ENCODE measurements at places on chromosomes 3 and 15.

GRCh38 chr3:62926494-62926893 is 51.3 kb upstream of the CADPS start:
- DNase-seq: no peak

GRCh38 chr3:9292516-9292915 is 43.1 kb upstream of the SRGAP3 start:
- DNase-seq: no peak

DNA sequence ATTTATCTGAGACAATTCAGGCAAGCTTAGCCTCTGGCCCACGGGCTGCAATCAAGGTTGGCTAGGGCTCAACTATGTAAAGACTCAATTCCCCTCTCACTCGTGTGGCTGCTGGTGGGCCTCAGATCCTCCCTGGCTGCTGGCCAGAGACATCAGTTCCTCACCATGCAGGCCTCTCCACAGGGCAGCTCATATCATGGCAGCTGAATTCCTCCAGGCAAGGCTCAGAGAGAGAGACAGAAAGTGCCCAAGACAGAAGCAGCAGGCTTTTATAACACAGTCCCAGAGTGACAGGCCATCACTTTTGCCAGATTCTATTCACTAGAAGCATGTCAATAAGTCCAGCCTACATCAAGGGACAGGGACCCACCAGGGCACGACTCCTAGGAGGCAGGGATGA is 63.2 kb downstream of the XXYLT1 start:
- no peak for DNase-seq

DNA sequence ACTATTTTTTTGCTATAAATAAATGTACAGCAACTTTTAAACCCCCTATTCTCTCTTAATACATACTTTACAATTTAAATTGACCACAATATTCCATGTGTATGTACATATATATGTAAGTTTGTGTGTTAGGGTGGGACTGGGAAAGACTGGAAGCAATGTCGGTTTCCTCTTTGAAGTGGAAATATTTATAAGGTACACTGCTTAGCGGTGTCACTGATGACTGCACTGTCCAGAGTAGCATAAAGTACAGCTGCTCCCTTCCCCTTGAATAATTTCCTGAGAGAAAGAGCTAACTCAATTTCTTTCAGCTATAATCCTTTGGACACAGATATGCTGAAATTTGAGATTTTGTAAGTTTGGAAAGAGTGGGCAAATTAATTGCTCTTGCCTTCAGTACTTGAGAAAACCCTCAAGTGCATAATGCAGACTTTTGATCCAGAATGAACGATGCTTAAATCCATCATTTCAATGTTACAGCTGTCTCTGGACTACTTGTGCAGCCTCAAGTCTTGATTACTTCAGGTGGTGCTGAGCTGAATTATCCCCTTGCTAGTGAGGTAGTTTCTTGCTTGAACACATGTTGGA is 267.0 kb upstream of the CFAP20DC start:
- DNase-seq: no peak

GRCh38 chr15:95319242-95319641 is 1011.3 kb upstream of the NR2F2 start:
- DNase-seq: no peak

DNA sequence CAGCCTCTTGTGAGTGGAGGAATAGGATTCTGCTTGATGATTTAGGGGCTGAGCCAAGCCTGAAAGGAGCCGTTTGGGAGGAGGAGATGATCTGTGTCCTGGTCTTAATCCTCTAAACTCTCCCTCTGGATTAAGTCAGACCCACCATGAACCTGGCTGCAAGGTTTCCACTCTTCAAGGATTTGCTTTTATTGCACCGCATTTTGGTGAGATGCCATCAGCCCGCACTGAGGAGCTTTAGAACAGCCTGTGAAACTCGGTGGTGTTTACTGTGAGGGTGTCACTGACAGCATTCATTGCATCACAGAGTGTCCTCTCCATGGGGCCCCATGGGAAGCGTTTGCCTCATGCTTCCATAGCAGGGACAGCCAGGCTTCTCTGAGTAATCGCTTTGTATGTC is 59.2 kb downstream of the EPHB1 start:
- DNase-seq: no peak

GRCh38 chr3:129607391-129608068 is 1.1 kb upstream of the PLXND1 start:
- DNase-seq: no peak

DNA sequence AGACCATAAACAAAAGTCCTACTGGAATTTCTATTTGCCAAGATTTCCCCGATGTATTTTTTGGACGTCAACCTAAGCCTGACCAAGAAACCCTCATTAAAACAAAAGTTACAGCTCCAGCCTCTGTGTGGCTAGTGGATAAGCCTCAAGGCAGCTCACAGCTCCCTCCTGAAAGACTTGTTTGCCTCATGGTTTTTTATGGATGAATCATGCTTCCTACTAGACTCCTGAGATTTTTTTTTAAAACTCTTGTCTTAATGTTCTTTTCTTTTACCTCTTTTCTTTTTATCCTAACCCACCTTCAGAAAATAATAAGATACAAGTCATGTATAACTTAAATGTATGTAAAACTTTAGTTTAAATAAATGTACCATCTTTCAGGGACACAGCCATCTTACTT is 52.4 kb downstream of the SUCNR1 start:
- DNase-seq: no peak

DNA sequence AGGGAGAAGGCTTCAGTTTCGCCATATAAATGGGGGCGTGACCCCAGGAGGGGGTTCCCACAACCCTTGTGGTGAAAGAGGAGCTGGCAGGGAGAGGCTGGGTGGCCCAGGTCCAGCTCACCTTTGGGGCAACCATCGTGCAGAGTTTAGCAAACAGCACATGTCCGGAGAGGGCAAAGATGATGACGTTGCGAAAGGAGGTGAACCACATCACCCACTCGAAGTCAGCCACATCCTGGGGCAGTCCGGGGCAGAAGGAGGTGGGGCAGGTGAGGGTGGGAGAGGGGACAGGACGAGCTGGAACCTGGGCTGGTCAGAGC is 3.7 kb downstream of the HHATL start:
- no peak for DNase-seq

- no peak for DNase-seq
Observed at GRCh38 chr15:100844167-100844566, 35.5 kb upstream of the ALDH1A3 start.

DNA sequence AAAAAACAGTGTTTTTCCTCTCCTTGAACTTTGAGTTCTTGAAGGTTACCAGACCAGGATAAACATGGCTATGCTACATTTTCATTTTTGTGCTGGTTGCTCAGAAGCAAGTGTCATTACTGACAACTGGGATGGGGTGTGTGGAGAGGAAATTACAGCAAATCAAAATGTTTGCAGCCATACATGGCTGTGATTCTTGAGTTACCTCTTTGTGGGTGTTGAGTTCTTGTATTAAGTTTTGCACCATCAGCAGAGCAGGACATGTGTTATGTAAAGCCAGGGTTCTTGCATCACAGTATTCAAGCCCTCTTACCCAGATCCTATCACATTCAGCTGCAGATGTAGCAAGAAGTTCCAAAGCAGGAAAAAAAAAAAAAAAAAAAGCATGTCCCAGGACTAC is 53.9 kb upstream of the ATOSA start:
- DNase-seq: no peak

DNA sequence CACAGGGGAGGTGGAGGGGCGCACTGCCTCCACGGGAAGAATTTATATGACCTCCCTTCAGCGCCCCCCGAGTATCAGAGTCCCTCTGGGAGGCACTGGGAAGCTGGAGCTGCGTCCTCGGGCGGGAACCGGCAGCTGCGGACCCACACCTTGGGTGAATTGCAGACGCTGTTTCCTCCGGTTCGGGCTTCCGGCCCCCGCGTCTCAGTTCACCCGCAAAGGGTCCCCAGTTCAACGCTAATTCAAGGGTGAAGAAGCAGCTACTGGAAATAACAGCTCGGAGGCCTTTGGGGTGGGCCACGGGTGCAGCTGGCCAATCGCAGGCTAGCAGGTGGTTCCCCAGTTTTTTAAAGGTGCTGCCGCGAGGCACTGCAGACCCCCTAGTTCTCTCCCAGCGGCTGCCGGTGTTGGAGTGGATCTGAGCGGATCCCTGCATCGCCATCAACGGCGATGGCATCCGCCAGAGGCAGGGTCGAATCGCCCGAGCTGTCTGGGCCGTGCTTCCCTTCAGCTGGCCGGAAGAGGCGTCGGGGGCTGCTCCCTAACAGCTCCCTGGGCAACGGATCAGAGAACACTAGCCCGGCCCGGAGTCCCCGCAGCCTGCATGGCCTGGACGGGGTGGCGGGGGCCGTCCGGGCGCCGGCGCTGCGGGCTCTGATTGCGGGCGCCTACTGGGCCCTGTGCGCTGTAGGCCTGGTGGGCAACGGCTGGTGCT is 19.4 kb upstream of the ADAMTS7 start:
- DNase-seq: no peak

DNA sequence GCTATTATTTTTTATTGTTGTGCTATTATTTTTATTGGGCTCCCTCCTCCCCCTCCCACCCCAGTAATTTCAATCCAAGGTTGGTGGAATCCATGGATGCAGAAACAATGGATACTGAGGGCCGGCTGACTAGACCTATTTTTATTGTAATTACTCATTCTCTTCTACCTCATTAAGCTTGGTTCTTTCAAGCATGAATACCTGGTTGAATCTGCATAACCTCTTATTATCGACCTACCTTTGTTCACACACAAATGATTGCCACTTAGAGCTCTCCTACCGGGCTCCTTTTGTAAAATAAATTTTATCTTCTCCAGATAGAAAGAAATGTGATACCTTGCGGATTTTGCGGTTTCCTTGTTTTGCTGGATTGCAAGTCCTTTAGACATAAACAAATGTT is 31.6 kb downstream of the BTD start:
- no peak for DNase-seq
